ENCODE measurements at places on chromosomes 11 and 22.

- no peak for DNase-seq
These were observed 52.1 kb upstream of the EIF3M start for GRCh38 chr11:32531528-32531927.

GRCh38 chr11:71979602-71980001 lies 19.1 kb upstream of the IL18BP start:
- no peak for DNase-seq

DNA sequence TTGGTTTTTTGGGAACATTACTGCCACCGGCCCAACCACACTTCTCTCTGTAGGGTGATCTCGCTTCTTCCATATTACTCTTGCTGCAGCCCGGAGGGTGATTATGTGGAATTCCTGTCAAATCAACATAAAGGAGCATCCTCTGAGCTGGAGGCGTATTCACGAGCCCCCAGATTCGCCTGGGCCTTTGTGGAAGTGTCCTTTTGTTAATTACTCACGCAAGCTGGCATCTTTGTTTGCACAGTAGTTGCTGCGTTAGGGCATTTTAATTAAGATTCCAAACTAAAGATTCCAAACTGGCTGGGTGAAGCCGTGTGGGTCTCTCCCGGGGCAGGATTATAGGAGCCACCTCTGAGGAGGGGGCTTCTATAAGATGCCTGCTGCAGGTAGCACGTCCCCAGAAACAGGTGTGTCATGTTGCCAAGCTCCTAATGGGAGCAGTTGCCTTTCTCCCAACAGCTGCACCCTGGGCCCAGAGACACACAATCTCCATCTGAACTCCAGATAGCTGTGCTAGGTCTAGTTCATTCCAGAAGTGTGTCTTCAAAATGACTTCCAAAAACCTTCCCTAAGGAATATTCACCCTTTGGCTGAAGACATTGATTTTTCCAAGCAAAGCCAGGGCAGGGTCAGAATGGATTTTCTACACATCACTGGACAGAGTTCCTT lies 40.9 kb downstream of the SHISAL1 start:
- no peak for DNase-seq

GRCh38 chr11:35083431-35084238 lies 55.3 kb upstream of the CD44 start:
- peak; percentile 49 for DNase-seq

- DNase-seq, result no peak
These were observed 34.5 kb downstream of the TENM4 start for GRCh38 chr11:79406376-79406775.

DNA sequence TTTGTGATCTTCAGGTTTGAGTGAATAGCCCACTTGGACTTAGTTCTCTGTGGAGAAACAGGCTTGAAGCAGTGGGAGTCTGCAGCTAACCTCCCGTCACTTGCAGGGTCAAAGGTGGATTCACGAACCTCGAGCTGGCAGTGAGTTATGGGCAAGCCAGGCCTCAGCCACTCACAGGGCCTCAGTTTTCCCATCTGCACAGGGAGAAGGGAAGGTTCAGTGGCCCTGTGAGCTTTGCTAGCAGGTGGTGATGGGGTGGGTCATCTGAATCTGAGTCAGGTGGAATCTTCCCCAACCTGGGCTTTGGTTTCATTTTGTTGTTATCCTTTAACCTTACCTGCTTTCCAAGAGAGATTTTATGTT lies 86.6 kb upstream of the GRIK4 start:
- no peak for DNase-seq

DNA sequence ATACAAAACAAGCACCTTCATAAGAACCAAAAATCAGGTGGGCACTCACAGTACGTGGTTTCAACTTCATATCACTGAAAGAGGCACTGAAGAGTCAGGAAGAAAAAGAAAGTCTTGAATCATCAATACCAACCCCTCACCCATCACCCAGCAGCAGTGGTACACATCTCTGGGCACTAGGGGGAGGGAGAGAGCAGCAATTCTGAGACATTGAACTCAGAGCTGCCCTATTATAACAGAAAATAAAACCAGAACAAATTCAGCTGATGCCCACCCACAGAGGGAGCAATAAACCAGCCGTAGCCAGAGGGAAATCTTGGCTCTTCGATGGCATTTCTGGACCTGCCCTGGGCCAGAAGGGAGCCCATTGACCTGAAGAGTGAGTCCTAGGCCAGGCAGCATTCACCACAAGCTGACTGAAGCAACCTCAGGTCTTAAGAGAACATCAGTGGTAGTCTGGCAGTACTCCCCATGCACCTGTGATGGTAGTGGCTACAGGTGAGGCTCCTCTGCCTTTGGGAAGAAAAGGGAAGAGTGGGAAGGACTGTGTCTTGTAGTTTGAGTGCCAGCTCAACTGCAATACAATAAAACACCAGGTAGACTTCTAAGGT lies 42.2 kb upstream of the FAM181B start:
- no peak for DNase-seq

GRCh38 chr11:13924801-13925327 lies 37.7 kb upstream of the SPON1 start:
- no peak for DNase-seq

DNA sequence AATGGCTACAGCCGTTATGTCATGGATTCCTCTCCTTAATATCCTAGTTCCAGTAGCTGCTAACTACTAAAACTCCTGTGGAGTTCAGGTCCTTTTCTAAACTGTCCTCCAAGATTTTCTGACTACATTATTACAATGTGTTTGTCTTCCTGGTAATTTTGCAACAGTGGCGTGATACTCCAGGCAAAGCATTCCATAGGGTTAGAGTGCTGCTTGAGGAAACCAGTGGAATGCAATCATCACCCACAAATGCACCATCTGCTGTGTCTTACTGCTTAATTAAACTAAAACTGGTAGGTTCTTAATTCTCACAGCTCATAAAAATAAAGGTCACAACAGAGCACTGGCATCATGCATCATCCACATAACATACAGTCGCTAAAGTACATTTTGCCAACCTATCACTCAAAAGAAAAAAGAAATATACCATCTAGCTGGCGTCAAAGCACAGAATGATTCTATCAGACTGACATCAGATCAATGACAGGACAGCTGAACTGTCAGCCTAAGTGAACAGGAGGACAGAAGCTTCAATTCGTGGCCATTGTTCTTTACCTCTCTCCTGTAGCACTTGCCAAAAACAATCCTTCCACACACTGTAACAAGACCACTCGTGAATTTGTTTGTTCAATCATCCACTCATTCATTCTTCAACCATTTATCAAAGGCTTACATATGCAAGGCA lies 182.5 kb downstream of the CADM1 start:
- no peak for DNase-seq

- no peak for DNase-seq
These were observed 14.3 kb downstream of the FXYD6 start for GRCh38 chr11:117862019-117862725.

DNA sequence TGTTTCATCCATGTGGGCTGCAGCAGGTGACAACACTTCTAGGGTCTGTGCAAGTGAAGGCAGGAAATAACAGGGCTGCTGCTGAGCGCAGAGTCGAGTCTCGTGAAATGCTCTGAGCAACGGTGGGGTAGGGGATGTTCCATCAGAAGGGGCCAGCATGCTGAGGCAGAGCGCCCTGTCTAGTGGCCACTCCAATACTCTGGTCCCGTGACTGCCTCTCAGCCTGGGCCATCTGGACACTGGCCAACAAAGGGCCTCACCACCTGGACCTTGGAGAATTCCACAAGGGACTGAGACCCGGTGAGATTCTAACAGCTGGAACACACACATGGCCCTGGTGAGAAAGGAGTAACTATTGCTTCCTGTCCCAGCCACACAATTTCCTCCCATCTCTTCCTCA lies 375.7 kb downstream of the SHANK2 start:
- no peak for DNase-seq

DNA sequence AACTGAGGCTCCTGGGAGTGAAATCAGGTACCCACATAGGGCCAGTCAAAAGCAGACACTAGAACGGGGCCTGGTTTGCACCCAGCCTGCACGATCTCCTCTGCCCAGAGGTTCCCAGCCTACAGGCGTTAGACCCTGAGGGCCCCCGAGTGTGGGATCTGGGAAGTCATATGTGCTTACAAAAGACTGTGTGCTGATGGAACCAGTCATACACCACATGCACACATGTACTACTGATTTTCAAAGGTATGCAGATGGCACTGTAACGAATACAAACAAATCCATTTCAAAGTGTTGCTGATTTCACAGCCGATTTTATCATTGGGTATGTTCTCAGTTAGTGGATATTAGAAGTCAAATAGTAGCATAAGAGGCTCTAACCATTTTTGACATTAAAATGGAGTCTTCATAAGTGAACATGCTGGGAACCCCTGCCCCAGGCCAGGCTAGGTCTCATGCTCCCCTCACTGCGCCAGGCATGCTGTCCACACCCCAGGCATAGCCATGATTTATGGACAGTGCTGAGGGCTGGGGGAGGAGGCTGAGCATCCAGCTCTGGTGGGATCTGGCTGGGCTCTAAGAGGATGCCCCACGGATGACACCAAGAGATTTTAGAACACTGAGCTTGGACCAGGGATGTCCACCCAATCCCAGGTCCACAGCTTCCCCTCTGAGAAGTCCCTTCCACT lies 38.6 kb upstream of the LRRC32 start:
- no peak for DNase-seq

DNA sequence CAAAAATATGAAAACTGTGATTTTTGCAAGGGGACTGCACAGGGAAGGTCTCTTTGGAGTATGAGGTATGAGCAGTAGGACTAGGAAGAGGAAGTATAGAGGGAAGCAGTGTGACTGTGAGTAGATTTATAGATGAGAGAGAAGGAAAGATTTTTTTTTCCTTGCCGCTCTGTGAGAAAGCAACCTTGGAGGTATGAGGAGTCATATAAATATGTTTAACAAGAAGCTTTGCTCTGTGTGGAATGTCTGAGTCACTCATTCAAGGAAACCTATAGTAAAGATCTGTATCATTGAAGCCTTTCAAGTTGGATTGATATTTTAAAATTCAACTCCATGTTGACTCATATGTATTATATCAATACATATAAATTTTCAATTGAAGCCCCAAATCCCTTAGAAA lies 26.2 kb downstream of the DNHD1 start:
- no peak for DNase-seq

- DNase-seq, result no peak
These were observed 442.9 kb downstream of the INSC start for GRCh38 chr11:15557457-15558230.

DNA sequence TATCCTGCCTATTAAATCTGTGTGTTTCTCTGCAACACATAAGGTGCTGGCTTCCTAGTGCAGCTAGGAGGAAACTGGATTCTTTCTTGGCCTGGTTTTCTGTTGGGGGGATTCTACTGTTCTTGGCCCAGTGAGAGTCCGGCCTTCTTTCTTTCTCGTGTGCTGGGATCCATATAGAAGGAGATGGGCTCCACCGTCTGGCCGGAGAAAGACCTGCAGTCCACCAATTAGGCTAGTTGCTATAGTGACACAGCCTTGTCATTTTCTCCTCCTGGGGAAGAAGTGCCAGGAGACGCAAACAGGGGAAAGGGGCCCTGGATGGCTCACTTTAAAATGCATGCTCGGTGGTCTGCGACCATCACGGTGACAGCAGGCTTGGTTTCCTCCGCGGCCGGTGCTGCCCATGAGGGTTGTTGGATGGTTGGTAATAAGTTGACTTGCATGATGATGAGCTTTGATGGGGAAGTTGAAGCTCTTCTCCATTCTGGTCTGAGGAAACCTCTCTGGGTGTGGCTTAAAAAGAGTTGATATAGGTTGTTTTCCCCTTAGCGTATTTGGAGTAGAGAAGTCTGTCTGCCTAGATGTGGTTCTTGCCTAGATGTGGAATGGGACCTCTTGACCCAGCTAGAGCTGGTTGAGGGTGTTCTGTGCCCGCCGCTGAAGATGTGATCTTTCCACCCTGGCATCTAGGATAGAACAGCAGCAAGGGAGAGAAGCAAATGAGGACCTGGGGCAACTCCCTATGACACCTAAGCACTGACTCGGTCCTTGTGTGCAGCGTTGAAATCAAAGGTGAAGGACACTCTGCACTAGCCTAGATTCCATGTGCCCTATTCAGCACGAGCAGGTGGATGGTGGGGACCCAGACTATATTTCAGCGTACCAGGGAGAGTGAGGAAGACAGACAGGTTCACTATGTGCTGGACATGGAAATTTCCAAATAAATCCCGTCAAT lies 1335.0 kb downstream of the BRD1 start:
- DNase-seq, result no peak

DNA sequence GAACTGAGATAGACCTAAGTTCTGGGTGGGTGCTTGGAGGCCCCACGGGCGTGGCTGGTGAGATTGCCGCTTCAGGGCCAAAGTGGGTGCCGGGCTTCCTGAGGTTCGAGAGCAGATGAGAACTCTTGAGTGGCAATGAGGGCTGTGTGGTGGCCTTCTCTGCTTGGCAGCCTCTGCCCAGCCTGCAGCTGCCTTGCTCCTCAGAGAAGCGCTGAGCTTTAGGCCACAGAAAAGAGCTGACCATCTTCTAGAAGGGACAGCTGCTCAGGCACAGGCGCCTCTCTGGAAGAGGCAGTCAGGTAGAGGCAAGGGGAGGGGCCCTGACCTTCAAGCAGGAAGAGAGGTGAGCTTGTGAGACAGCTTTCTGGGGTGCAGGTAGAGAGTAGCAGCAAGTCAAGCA lies 72.8 kb downstream of the MED15 start:
- no peak for DNase-seq

GRCh38 chr11:94735907-94736306 lies 32.2 kb upstream of the AMOTL1 start:
- DNase-seq, result no peak

DNA sequence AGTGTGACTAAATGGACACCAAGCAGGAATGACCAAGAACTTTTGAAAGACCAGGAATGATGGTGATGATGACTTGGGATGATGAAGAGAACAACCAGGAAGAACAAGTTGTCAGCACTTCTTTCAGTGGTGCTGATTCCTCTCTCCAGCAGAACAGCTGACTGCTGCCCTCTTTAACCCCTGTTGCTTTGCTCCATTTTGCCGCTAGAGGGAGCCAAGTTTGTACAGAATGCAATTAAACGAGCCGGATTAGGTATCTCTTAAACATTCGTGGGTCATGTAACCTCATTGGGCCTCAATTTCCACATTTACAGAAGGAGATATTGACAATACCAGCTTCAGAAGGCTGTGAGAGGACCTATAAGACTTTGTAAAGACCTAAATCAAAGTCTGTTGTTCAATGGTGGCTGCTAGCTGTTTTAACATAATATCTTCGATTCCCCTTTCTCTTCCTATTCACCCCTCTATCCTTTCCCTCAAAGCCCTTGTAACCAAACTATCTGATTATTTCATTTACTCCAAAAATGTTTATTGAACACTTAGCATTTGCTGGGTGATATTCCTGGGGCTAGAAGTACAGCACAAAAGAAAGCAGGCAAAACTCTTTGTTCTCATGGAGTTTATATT lies 1.9 kb downstream of the OR4S1 start:
- DNase-seq, result peak; percentile 40

GRCh38 chr22:35590634-35591295 lies 26.4 kb downstream of the MB start:
- no peak for DNase-seq

DNA sequence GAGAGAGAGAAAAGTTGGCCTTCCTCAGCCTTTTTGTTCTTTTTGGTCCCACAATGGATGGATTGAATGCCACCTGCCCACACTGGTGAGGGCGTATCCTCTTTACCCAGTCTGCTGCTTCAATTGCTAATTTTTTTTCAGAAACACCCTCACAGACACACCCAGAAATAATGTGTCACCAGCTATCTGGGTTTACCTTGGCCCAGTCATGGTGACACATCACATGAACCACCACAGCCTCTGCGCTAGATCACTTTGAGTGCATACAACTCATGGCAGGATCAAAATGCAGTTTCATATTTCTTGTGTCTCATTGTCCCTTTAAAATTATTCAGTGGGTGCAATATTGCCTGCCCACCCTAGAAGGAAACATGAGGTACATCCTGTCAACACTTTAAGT lies 63.3 kb downstream of the ADAMTS15 start:
- DNase-seq, result no peak

- DNase-seq, result no peak
These were observed 42.4 kb upstream of the TH start for GRCh38 chr11:2213890-2214526.

GRCh38 chr22:29396126-29396525 lies 7.8 kb upstream of the AP1B1 start:
- DNase-seq, result no peak

Measured in activated gamma-delta T cell treated with Interleukin-2 at 50 U/mL for 16 hours (primary cell).